ENCODE measurements at places on chromosomes 11 and 22. TPM values are rescaled to one million over a fixed set of nuclear protein-coding genes. Genes with fewer than 3 reads are reported as not detected.

YPEL1 gene
- 3.1 TPM for total RNA-seq

C11orf58 gene
- 110 TPM for total RNA-seq

ZNF280B gene
- 0.43 TPM for total RNA-seq

KRTAP5-2 gene
- not detected for total RNA-seq

OR5B21 gene
- not detected for total RNA-seq

RASD2 gene
- total RNA-seq: 9.4 TPM

SPI1 gene
- 11.1 TPM for total RNA-seq

MMP13 gene
- not detected for total RNA-seq

SEC14L6 gene
- not detected for total RNA-seq

OOSP2 gene
- total RNA-seq: not detected

FXYD6 gene
- total RNA-seq: 34.6 TPM

C22orf23 gene
- total RNA-seq: 0.30 TPM

INPP5J gene
- 15.4 TPM for total RNA-seq

FZD4 gene
- total RNA-seq: 26.9 TPM
